ENCODE measurements at places on chromosomes 5 and 9.

GRCh38 chr9:2610985-2611384, 10.6 kb upstream of the VLDLR start:
- no peak for DNase-seq

GRCh38 chr9:14238518-14238917, 75.4 kb downstream of the NFIB start:
- DNase-seq = no peak

GRCh38 chr5:180815293-180815917, 12.8 kb upstream of the MGAT1 start:
- peak; percentile 85 for DNase-seq

- DNase-seq = no peak
Measured at GRCh38 chr9:32570262-32570661, 2.7 kb downstream of the NDUFB6 start.

DNA sequence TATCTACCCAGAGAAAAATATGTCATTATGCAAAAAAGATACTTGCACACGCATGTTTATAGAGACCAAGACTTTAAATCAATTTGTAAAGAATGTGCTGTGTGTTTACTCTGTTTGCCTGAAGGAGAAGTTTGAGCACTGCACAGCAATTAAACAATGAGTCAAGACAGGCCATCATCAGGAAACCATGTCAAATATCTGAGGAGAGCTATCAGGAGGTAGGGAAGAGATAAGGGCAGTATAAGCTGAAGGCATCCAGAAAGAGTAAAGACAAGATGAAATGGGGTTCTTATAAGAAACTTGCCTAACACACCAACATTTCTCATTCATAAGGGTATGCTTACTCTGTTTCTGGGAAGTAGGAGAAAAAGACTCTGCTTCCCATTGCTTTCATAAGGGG, 405.8 kb upstream of the PTGER4 start:
- DNase-seq = no peak

- no peak for DNase-seq
Measured at GRCh38 chr5:73464016-73464745, 15.6 kb upstream of the FOXD1 start.

DNA sequence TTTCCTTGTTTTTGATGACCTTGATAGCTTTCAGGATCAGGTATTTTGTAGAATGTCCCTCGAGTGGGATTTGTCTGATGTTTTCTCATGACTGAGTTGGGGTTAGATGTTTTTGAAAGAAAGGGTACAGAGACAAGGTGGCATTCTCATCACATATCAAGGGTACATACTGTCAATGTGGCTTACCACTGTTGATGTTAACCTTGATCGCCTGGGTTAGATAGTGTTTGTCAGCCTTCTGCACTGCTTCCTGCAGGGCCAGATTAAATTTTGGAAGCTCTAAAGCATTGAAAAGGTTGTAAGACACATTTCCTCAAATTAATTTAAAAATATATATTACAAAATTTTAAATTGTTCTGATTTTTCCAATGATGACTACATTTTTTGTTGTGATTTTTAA, 287.4 kb upstream of the ACTBL2 start:
- DNase-seq = no peak

- DNase-seq = peak; percentile 83
Measured at GRCh38 chr9:99516657-99517049, 294.6 kb downstream of the SEC61B start.

DNA sequence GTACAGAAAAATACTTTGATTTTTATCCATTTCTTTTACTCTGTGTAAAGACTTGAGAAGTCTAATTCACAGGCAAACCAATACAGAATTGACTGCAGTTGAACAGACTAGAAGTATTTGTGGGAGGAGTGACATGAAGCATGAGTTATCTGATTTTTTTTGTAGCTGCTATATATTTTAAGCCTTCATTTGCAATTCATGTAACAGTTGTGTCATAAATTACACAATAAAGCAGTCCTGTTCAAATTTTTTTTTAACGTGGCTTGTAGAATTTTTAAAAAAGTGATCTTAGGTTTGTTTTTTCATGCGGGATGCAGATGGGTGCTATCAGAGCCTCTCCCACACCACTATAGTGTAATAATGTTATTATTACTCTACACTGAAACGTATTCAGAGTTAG, 2.9 kb upstream of the MAML1 start:
- DNase-seq = peak; percentile 18

- DNase-seq = no peak
Measured at GRCh38 chr5:66324357-66324756, 180.3 kb downstream of the SREK1 start.

GRCh38 chr5:172035049-172035448, 28.6 kb upstream of the FBXW11 start:
- DNase-seq = peak; percentile 73

DNA sequence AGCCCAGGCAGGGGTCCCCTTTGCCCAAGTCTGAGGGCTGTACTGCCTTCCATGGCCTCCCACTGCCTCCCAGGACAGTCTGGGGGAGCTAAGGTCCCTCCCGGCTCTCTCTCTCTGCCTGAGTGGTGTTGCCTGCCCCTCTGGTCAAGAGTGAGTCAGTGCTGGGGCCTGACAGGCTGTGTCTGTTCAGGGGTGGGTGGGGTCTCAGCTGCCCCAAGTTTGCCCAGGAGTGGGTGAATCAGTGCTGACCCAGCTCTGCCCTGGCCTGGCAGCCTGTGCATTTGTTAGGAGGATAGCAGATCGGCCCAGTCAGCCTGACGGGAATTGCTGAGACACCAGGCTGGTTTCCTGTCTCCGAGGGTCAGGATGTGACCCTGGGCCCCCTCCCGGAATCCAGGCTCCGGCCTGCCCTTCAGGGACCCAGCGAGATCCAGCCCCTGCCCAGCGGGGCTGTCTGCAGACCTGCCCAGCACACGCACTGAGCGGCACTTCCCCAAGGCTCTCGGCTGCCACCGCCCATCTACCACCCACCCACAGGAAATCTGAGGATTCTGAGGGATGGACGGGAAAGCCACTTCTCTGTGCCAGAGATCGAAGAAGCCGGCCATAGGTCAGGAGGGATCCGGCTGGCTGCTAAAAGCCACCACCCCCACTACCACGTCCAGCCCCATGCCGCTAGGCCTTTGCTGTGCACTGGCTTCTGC, 15.9 kb downstream of the ENG start:
- DNase-seq = peak; percentile 96

DNA sequence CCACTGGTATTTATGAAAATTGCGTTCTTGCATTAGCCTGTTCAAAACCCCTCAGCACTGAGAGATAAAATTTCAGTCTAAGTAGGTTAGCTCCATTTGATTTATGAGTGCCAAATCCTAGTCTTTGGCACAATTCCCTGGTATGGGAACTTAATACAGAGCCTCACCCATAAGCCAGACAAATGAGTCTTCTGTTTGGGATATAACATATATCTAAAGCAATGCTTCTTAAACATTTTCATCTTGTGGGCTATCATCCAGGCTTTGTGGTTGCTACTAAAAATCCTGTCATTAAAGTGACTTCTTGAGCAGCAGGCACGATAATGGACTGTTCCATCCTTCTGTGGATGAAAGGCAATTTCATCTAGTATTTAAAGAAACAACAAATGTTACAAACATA, 419.5 kb upstream of the ACTBL2 start:
- no peak for DNase-seq

DNA sequence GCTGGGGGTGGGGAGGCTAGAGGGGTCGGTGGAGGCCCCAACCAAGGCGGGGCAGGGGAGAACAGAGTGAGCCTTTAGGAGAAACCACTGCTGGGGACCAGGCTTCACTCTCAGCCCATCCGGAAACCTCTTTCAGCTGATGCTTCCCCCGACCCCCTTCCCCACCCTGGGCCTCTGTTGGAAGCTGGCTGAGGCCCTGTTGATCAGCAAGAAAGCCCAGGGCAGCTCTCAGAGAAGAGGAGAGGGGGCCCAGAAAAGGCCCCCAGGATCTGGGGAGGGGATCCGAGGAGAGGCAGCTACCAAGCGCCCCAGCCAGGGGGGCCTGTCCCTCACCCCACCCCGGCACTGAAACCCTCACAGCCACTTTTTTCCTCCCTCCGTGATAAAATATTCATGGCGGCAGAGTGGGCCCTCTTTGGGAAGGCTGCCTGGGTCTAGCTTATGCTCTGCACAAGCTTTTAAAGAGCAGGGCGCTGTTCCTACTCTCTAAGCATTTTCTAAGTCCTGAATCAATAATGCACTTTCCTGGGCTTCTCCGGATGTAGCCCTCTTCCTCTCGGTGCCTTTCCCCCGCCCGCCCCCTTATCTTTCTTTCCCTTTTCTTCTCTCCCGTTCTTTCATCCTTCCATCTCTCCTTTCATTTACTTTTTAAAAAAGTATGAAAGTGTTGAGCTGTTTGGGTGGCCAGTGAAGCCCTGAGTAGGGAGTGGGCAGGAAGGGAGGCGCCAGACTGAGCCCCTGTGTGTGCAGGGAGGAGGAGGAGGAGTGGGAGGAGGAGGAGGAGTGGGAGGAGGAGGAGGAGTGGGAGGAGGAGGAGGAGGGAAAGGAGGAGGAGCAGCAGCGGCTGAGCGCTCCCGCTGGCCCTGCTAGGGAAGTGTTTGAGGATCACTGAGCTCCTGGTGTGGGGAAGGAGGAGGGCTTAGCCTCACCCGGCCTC, 23.5 kb downstream of the NTNG2 start:
- no peak for DNase-seq

Data from suppressor macrophage treated with lipopolysaccharide for 1 hour (primary cell).